Activated naive CD4-positive, alpha-beta T cell treated with anti-CD3 and anti-CD28 coated beads, Interleukin-2, amount 50 U/mL, for 16 hours (primary cell): ENCODE measurements at places on chromosomes 7 and 10.
A peak's percentile ranks its signal among the peaks of the same experiment; 100 is the strongest.

- no peak for DNase-seq
Measured at GRCh38 chr10:33476757-33477273, 142.3 kb upstream of the NRP1 start.

DNA sequence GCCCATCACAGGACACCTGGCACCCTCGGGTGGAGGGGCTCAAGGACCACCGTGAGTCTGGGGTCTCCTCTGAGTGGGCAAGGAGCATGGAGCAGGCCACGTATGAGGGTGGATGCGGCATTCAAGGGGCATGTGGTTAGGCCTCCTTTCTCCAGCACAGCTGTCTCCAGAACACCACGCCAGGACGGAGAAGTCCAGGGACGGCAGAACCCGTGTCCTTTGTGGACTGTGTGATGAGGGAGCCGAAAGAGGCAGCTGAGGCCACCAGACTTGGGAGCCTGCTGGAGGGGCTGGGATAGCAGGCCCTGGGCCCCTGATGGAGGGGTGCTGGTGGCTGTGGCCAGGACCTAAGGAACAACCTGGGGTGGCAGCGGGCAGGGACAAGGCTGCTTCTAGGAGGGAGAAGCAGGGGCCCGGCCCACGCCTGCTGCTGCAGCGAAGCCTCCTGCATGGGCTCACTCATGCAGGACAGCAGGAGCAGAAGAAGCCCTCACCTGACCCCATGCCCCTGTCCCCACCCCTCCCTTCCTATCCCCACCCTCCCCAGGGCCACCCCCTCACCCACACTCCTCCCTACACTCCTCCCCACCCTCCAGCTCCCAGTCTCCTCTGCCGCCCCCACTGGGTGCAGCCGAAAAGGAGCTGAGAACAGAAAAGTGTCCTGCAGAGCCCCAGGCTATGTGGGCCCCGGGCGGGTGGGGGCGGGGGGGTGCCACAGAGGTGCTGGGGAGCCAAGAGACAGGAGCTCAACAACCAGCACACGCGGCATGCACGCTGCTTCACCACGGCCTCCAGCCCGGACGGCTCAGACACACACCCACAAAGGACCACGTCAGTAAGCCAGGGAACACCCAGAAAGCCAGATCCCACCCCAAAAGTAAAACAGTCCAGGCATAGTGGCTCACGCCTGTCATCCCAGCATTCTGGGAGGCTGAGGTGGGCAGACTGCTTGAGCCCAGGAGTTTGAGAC lies 29.7 kb downstream of the ZFAND2A start:
- no peak for DNase-seq

- no peak for DNase-seq
Measured at GRCh38 chr7:43653891-43654504, 71.1 kb downstream of the STK17A start.

GRCh38 chr7:116495736-116496135 lies 3.8 kb upstream of the CAV2 start:
- no peak for DNase-seq

- DNase-seq = no peak
Measured at GRCh38 chr7:74092964-74093471, 9.4 kb downstream of the LIMK1 start.

GRCh38 chr7:106460792-106461254 lies 176.0 kb upstream of the NAMPT start:
- DNase-seq = no peak

GRCh38 chr10:97882142-97883091 lies 32.8 kb downstream of the GOLGA7B start:
- DNase-seq = no peak

DNA sequence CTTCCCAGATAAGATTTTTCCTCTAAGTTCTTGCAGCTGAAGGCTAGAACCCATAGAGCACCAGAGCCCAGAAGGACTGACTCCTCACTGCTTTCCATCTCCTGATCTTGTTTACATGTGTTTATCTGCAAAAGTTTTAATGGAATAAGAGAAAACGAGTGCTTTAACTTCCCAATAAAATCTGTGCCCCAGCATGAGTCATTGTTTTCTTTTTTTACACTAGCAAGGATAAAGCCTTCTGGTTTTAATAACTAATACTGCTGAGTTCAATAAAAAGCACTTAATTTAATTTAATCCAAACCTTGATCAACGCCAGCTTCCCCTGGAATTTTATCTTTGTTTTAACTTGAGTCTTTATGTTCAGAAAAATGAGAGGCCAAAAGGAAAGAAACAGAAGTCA lies 227.6 kb downstream of the HPSE2 start:
- DNase-seq = no peak

GRCh38 chr7:99601656-99602310 lies 3.7 kb downstream of the TMEM225B start:
- no peak for DNase-seq

DNA sequence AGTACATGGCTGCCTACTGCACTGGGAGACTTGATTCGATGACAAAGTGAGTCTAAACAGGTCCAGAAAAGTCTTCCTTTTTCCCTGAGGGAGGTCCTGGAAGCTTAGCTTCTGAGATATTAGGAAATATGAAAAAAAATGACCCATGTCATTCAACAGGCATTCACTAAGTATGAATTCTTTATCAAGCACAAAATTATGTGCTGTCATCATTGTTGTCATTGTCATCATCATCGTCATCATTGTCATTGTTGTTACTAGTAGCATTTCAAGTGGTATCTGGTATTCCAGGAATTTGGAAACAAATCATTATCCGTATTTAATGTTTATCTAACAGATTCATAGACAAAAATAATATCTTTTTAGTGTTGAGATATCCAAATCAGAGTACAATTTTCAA lies 49.7 kb upstream of the HECTD2 start:
- DNase-seq = no peak

DNA sequence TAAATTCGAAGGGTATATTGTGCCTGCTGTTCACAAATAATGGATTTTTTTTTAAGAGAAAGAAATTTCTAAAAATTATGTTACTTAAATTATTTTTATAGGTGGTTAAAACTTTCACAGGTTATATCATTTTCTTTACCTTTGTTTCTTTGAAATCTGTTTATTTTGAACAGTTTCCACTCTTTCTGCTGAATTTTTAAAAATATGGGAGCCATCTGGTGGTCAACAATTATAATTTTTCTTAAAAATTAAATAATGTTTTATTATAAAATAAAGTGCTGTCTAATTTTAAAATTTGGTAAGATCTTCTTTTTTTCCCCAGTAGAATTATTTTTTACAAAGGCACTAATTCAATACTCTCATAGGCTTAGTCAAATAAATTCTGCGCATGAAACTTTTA lies 263.9 kb downstream of the ETV1 start:
- no peak for DNase-seq

- no peak for DNase-seq
Measured at GRCh38 chr10:81943583-81943982, 68.6 kb downstream of the NRG3 start.

DNA sequence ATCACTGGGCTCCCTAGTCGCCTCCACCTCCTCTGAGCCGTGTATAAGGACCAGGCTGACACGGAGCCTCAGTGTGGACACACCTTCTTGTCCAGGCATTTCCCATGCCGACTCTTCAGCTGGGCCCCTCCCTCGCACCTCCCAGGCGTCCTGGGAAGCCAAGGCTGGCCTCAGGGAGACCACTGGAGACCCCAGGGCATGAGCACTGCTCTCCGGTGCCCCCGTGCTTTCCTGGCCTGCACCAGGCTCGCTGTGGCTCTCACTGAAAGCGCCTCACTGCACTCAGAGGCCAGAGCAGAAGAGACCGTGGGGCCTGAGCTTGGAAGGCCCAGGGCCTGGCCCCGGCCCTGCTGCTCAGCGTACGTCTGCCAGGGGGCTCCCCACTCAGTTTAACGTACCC lies 31.4 kb downstream of the LRRC27 start:
- no peak for DNase-seq

DNA sequence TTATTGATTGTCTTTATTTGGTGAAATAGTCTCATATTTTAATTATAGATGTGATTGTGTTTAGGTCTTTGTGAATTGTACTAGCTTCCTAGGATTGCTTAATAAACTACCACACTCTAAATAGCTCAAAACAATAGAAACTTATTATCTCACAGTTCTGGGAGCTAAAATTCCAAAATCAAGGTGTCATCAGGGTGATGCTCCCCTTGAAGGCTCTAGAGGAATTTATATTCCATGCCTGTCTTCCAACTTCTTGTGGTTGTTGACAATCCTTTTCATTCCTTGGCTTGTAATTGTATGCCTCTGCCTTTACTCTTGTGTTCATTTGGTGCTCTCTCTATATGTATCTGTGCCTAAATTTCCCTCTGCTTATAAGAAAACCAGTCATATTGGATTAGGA lies 155.3 kb upstream of the AKR1E2 start:
- DNase-seq = no peak

- no peak for DNase-seq
Measured at GRCh38 chr7:142913051-142913450, 20.5 kb downstream of the TRPV5 start.

GRCh38 chr10:17239345-17240085 lies 11.5 kb downstream of the VIM start:
- no peak for DNase-seq

GRCh38 chr10:117348236-117348635 lies 27.0 kb downstream of the PDZD8 start:
- no peak for DNase-seq

GRCh38 chr10:5563991-5564536 lies 39.3 kb downstream of the CALML3 start:
- DNase-seq = peak; percentile 54

GRCh38 chr10:86259901-86260562 lies 106.6 kb downstream of the GRID1 start:
- DNase-seq = no peak

- DNase-seq = no peak
Measured at GRCh38 chr10:62651341-62651740, 153.2 kb upstream of the ADO start.

DNA sequence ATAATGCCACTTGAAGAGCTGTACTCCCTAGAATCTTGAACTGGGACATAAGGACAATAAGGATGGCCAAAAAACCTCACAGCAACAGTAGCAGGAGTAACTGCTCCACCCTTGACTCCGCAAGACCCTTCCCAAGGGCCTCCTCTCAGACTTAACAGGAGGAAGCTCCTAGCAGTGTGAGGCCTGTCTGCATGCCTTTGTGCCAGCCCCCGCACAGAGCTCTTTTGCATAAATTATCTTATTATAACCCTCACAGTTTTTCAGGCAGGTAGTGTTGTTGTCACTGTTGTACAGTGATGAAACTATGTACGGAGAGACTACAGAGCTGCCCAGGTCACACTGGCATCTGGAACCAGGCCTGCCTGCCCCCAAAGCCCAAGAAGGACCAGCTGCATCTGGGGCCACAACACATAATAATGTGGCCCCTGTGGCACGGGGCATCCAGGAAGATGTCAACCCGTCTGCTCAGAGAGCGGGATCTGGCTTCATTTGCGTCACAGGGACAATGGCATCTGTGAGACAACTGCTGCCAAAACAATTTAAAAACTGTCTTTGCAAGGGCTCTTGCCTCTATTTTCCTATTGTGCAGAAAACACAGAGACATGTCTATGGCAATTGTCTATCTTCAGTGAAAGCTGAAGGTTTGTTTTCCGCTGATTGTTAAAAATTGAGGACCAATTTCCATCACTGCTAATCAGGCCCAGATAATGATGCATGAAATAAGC lies 249.3 kb upstream of the GRB10 start:
- no peak for DNase-seq

DNA sequence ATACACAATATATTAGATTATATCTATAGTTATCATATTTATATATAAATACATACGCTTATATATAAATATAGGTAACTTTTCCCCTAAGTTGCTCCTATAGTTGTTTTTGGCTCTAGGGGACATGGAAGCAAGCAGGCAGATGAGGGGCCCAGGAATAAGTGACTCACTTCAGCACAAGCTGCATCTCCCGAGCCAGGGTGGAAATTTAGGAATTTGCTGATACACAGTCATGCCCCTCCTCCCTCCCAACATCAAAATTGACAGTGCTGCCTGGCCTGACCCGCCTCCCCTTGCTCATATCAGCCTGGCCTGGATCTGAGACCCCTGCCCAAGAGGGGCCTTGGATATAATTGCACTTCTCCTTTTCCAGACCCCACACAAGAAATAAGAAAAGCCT lies 33.8 kb downstream of the MKI67 start:
- DNase-seq = no peak

- DNase-seq = no peak
Measured at GRCh38 chr7:123846217-123846891, 1.4 kb downstream of the HYAL4 start.

DNA sequence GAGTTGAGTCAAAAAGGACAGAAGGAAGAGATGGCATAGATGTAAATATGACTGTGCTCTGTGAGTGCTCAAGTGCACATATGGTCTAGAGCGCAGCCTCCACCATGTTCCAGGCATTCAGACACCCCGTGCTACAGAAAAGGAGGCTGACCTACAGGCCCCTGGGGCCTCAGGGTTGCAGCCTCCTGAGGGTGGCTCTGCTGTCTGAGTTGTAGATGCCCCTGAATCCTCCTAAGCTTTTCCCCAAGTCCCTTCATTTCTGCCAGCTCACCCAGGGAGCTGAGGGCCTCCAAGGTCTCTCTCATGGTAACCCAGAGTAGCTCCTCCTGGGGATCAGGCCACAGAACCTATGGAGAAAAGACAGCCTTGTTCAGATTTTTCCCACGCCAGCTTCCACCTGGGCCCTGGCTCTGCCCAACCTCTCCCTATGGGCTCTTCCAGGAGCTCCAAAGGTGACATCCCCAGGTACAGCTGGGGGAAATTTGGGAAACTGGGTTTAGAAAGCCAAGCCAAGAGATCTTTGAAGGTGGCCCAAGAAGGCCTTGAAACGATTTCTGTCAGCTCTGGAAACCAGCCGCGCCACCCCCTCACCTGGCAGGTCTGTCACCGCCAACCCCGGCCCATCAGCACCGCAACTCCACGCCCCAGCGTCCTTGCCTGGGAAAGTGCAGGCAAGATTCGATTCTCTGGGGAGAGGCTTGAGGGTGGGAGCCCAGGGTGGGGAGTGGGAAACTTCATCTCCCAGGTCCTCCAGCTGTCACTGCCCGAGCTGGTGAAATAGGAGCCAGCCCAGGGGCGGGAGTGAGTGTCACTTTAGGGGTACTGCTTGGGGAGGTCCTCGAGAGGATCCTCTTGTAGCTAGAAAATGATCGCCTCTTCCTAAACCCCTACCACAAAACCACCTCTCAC lies 2.4 kb downstream of the ZNF467 start:
- DNase-seq = no peak

- no peak for DNase-seq
Measured at GRCh38 chr7:148572067-148572522, 18.5 kb upstream of the C7orf33 start.
